NCI-H2029 (cell line): ENCODE measurements at places on chromosomes 6 and 20.

- DNase-seq: no peak
These were observed 332.9 kb downstream of the COL12A1 start for GRCh38 chr6:74872754-74873476.

DNA sequence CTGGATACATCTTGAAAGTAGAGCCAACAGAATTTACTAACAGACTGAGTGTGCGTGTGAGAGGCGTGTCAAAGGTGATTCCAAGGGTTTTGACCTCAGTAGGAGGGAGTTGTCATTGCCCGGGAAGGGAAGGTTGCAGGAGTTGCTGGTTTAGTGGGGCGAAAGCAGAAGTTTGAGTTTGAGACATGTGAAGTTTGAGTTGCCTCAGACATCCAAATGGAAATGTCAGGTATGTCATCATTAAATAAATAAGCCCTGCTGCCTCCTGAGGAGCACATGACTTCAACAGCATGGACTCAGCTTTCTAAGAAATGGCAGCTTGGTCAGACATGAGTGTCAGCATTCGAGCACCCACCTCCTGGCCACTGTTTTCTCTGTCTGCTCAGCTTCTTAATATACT, 26.6 kb upstream of the TGM2 start:
- DNase-seq: no peak

GRCh38 chr6:104505838-104506237, 353.9 kb downstream of the HACE1 start:
- DNase-seq: no peak

GRCh38 chr20:37457921-37458320, 63.1 kb upstream of the NNAT start:
- DNase-seq: no peak

DNA sequence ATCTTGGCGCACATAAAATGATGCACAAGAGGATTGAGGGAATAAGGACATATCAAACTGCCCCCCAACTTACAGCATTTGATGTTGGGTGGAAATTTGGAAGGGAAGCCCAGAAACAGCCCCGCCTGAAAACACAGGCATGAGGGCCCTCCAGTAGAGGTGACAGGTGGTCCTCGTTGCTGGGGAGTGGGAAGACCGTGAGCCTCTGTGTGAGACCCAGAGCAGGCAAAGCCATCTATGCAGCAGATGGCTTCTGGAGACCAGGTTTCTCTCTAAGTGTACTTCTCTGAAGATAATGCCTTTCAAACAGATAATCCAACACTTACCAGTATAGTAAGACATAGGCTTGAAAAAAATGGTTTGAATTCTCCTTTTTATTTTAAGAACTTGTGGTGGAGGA, 132.2 kb upstream of the INSM1 start:
- no peak for DNase-seq

DNA sequence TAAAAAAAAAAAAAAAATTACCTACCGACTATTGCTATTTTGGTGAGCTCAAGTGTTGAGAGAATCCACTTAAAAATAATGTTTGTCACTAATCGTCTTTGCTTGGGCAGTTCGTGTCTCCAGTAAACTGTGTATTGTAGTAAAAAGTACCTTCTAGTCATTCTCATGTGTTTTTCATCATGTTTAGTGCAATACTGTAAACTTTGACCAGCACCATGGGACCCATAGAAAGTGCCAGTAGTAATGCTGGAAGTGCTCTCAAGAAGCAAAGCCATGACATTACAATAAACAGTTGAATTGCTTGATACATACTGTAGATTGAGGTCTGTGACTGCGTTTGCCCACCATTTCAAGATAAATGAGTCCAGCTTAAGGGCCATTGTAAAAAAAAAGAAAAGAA, 395.2 kb downstream of the BCKDHB start:
- DNase-seq: no peak

- DNase-seq: no peak
These were observed 164.4 kb downstream of the CDKAL1 start for GRCh38 chr6:20698675-20699074.

GRCh38 chr6:88730611-88731011, 232.8 kb downstream of the RNGTT start:
- peak; percentile 2 for DNase-seq

GRCh38 chr6:20830576-20830975, 296.3 kb downstream of the CDKAL1 start:
- DNase-seq: no peak

DNA sequence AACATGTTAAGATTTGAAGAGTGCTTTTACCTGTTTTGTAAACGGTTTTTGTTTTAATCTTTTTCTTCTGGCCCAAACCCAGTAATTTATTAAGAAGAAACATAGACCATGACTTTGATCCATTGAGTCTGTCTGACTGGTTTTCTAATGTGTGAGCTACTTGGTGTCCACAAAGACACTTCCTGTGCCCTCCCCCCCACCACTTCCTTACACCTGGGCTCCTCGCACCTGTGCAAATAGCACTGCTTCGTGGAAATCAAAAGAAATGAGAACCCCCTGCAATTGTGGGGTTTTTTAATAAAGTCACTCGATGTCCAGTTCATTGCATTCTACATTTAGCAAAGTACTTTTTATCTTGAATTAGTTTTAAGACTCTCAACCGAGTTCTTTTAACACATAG, 65.5 kb downstream of the SMOC2 start:
- peak; percentile 83 for DNase-seq

DNA sequence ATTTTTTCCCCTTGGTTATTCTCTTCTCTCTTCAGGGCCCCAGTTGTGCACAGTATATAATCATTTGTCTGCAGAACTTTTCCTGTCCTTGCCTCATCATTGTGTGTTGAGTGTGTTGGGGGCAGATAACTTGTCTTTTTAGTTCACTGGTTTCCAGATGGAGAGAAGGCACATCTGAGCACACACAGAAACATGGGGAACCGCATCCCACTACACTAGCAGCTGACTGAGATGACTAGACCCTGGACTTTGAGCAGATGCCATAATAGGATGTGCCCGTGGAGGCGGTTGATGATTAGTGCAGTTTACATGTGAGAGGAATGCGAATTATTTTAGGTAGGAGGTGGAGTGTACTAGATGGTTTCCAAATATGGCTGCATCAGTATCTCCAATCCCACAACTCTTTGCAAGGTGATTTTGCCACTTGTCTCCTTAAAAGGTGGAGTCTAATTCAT, 26.5 kb upstream of the SH3BGRL2 start:
- DNase-seq: no peak

DNA sequence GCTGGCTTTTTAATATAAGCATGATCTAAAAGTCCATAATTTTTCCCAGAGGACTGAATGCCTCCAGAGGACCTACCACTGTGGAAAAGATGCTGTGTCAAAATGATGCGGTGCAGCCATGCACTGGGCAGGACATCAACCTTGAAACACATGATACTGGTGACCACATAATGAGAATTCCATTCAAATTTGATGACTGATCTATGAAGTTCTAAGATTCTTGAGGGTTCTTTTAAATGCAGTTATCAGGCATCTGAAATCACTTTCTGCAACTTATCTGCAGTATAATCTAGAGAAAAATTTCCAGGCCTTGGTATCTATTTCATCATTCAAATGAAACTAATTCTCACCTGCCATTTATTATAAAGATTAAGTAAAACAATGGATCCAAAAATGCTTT, 15.0 kb upstream of the MARCKS start:
- no peak for DNase-seq

- DNase-seq: no peak
These were observed 229.7 kb upstream of the MARCKS start for GRCh38 chr6:113627480-113627879.

- no peak for DNase-seq
These were observed 56.9 kb downstream of the CD164 start for GRCh38 chr6:109325400-109325801.

DNA sequence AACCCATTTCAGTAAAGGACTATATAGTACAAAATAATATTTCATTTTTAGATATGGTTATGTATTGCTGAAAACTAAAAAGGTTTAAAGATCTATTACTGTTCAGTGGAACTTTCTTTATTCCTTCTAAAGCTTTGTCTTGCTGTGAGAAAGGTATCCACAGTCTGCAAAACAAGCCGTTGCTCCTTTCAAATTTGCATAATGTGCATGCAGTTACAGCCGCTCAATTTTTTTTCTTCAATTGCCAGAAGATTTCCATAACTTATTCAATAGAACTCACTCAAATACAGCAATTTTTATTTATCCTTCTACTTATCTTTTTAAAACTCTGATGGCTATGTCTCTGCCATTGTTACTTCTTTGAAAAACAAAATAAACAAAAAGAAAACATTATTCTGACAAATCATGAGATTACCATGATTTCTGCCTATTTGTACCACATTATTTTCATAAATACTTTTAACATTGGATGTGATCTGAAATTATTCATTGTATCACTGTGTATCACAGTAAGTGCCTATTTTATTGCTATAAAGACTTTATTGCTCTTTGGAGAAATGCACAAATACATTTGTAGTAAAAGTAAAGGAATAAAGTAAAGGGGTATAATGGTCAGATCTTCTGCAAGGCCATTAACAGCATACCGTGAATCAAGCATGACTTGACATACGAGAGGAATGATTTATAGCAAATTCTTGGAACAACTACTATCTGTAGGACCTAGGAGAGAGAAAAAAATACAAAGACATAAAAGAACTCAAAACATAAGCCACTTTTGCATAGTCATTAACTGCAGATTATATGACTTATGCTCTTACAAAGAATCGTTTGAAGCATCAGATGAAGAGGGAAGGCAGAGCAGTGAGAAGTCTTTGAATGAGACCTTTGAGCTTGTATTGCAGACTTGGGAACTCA, 29.6 kb upstream of the HBS1L start:
- DNase-seq: no peak

- DNase-seq: no peak
These were observed 767 bp downstream of the AP5S1 start for GRCh38 chr20:3820901-3821727.

DNA sequence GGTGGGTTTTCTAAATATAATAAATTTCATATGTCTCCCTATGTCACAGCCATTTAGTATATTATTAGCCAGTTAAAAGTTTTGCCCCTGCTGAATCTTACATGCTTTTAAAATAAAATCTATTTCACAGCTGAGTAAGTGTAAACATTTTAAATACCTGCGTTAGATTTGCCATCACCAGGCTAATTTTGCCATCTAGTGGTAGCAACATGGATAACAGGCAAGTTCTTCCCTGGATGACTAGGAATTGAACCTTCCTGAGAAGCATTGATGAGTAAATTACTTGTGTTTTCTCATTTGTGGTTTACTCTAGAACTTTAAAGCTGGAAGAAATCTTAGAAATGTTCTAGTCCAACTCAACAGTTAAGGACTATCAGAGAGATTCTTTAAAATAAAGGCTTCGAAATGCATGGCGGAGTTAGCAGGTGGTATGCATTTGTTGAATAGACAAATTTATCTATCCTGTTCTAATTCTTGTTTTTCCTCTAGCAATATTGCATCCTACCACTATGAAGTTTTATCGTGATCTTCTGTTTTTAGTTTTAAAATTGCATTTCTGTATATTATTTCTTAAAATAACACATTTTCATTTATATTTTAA, 2.6 kb downstream of the PRSS35 start:
- peak; percentile 16 for DNase-seq

DNA sequence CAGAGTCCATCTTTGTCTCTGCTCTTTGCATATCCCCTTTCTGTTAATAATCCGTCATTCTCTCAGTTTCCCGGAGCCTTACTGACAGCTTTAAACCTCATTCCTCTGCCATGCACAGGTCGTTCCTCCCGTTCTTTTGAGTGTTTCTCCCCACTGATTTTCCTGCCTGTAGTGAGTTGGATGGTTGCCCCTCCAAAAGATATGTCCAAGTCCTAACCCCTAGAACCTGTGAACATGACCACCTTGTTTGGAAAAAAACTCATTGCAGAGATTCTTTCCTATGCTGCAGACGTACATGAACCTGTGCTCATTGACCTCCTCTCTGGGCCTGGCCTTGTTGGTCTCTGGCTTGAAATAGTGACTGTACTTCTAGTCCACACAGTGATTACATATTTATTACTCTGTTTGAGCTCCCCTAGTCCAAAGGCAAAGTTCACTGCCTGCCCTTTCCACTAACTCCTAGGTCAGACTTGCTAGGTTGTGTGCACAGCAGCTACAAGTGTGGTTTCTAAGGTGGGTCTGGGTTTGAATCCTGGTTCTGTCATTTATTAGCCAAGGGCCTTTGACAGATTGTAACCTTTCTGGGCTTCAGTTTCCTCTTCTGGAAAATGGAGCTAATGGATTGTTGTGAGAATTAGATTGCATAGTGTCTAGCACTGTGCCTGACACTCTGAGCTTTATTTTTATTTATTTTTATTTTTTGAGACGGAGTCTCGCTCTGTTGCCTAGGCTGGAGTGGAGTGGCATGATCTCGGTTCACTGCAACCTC, 29.3 kb downstream of the PPARD start:
- no peak for DNase-seq

GRCh38 chr6:46419576-46420002, 71.7 kb downstream of the RCAN2 start:
- DNase-seq: peak; percentile 29

DNA sequence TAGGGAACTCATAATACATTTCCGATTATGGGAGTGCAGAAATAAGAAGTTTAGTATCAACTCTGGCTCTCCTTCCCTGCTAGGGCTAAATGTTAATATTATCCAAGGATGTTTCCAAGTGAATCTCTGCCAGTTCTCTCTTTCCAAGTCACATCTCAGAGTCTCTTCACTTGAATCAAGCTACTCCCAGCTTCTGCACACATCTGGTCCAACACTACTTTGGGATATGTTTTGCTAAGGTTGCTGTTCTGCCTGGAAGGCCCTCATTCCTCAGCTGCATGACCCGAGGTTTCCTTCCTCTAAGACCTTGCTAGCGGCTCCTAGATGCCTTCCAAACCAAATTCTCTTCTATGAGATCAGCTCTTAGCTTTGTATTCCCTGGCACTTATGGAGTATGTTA, 331.8 kb downstream of the GJA1 start:
- no peak for DNase-seq

GRCh38 chr20:16647875-16648597, 74.8 kb upstream of the KIF16B start:
- no peak for DNase-seq

- no peak for DNase-seq
These were observed 100.6 kb downstream of the SOX4 start for GRCh38 chr6:21694168-21694567.

GRCh38 chr6:151850479-151851003, 43.1 kb downstream of the ESR1 start:
- DNase-seq: no peak

DNA sequence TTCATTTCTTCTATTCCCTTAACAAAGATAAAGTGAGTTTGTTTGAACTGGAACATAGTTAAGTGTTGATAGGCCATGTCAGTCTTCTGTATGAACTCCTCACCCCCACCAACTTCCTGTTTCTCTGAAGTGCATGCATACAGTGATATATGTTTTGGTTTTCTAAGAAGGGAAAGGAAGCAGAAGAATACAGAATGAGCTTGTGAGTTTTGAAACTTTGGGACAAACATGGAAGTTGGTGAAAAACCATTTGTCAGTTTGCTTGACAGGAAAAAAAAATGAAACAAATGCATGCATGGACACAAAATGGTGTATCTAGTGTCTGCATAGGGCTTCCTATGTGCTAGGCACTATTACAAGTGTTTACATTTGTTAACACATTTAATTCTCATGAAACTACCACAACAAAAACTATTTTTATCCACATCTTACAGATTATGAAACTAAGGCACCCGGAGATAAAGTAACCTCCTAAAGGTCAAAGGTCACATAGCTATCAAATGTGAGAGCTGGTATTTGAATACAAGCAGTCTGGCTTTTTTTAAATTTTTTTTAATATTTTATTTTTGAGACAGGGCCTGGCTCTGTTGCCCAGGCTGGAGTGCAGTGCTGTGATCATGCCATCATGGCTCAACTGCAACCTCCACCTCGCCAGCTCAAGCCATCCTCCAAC, 105.9 kb downstream of the ADGRB3 start:
- no peak for DNase-seq

GRCh38 chr6:63663956-63664281, 28.3 kb downstream of the PHF3 start:
- DNase-seq: no peak
